SK-N-DZ (cell line): ENCODE measurements at places on chromosomes 7 and 10.

DNA sequence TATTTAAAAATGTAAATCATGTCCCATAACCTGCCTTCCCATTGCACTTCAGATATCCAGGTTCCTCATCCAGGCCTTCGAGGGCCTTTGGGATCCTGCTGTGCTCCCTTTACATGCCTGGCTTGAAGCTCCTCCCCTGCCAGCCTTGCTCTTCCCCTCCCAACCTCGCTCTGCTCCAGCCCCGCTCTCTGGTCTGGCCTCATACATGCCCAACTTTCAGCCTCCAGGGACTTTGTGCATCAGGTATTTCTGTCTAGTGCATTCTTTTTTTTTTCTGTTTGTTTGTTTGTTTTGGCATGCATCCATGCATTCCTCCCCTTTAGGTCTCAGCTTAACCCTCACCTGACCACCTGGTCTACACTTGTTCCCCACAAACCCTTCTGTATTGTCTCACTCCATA, 160.3 kb downstream of the SNX10 start:
- DNase-seq = no peak

DNA sequence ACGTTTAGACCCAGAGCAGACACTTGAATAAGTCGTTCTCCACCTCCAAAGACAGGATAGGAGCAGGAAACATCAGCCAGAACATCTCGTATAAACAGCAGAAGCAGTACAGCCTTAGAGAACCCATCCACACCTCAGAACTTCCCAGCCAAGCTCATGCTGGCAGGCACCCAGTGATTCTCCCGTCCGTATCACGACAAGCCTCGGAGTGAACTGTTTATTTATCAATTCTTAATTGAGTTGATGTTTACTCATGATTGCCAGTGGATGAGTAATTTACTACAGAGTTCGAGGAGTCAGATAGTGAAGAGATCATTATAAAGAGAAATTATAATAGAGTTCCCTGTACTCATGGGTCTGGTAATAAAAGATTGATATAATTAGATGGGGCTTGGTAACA, 811.5 kb downstream of the LRMDA start:
- DNase-seq = no peak

DNA sequence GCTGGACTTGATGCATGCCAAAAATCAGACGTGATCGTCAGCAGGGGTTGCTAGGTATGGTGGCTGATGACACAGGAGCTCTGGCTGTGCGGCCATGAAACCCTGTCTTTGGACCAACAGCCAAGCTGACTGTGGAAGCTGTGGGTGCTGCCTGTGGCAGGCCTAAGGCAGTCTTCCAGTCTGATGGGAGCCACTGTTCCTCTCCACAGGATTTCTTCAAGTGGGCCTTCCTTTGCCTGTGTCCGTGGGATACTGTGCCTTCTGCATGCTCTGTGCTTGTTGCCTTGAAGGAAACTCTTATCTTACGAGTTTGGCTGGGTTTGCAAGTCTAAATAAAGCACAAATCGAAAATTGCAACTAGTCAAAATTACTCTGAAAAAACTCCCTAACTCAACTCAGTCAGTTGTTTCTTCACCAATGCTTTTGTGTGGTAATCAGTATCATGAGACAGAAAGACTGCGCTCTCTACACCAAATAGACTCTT, 101.9 kb upstream of the PDLIM1 start:
- no peak for DNase-seq

- DNase-seq = no peak
Observed at GRCh38 chr10:17586821-17587234, 30.3 kb downstream of the HACD1 start.

GRCh38 chr10:2145926-2146478, 408.7 kb upstream of the ADARB2 start:
- DNase-seq = no peak

- no peak for DNase-seq
Observed at GRCh38 chr7:39421251-39421650, 145.0 kb upstream of the YAE1 start.

GRCh38 chr7:7293092-7293491, 110.7 kb downstream of the C1GALT1 start:
- DNase-seq = no peak

- no peak for DNase-seq
Observed at GRCh38 chr10:6565588-6565987, 14.5 kb downstream of the PRKCQ start.

GRCh38 chr10:32065856-32066255, 9.6 kb upstream of the KIF5B start:
- no peak for DNase-seq

DNA sequence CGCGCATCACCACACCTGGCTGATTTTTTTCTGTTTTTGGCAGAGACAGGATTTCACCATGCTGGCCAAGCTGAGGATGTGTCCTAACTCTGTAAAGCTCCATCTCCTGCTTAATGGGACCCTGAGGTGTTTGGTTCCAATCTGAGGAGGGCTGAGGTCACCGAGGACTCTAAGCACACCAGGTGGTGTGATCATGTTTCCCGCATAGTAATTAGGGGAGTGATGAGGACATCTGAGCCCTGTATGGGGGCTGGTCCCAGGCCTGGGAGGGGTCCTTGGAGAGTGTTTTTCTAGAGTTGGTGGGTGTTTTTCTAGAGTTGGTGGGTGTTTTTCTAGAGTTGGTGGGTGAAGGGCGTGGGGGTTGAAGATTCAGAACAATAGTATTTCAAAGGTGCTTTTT, 3.0 kb upstream of the ABHD11 start:
- DNase-seq = no peak

GRCh38 chr10:12377658-12378290, 28.4 kb downstream of the CAMK1D start:
- DNase-seq = no peak

DNA sequence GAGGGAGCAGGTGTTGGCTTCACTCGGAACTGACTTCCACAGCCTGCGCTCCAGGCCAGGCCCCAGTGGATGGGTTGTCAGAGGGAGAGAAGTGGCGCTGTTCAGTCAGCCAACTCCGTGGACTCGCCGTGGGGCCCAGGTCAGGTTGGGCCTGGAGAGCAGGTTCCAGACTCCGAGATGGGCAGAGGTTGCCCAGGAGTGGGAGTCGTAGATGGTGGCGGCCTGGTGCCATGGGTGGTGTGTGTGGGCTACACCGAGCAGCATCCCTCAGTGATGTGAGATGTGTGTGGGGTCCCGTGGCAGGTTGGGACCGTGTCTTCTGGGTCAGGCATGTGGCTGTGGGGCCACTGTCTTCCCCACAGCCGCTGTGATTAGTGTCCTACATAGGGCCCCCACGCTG, 10.4 kb downstream of the ZNF316 start:
- no peak for DNase-seq

DNA sequence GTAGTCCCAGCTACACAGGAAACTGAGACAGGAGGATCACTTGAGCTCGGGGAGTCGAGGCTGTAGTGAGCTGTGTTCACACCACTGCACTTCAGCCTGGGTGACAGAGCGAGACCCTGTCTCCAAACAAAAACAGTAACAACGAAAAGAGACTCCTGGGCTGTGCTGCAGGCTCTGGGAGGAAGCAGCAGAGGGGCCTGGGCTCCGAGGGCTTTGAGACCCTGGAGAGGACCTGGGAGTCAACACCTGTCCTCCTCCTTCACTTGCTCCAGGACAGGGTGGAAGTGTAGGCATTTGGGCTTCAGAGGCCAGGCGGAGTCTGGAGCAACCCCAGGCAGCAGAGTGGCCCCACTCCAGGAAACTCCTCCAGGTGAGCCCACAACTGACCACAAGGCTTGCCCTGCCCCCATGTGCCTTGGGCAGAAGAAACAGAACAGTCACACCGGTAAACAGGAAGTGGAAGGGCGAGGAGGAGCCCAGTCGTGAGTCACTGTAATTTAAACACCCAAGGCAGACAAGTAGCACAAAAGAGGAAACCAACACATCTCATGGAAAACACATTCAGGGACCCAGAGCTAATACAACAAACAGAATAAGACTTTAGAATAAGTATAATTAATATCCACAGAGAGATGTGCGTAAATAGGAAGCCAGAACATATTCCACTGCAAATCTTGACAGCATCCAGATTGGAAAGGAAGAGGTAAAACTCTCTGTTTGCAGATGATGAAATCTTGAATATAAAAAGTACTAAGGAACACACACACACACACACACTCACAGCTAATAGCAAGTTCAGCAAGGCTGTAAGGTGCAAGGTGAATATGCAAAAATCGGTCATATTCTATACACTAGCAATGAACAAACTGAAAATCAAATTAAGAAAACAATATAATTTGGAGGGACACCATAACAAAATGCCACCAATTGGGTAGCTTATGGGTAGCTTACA, 20.5 kb upstream of the RASGEF1A start:
- no peak for DNase-seq

DNA sequence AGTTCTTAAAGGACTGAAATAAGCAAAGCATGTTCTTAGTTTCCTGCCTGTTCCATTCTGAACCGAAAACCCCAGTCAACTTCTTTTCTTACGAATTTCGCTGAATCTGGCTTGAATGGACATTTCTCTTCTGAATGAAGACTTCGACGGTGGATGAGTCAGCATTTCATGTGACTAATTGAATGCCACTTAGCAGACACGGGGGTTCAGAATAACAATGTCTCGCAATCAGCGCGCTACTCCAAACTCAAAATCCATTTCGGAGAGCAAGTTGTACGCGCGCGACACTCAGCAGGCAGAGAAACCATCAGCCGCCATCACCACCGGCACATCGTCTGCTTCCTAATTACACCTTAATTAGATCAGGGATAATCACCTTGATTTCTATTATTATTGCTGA, 239.0 kb upstream of the KLF6 start:
- DNase-seq = no peak

- no peak for DNase-seq
Observed at GRCh38 chr10:29920408-29921070, 138.8 kb downstream of the JCAD start.

DNA sequence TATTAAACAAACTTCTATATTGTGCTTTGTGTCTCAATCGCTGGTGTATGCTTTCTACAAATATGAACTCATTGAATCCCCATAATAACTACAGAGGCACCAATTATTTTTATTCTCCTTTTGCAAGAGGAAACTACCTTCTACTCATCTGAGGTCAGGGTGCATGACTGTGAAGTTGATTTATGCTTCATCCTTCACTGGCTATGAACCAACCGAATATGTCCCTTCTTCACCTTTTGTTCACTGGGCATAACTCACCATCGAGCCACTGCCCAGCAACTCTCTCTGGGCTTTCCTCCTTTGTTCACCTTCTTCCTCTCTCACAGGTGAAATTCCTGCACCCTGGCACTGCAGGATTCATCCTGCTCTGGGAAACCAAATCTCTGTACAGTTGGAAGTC, 61.3 kb upstream of the PFKP start:
- DNase-seq = no peak

DNA sequence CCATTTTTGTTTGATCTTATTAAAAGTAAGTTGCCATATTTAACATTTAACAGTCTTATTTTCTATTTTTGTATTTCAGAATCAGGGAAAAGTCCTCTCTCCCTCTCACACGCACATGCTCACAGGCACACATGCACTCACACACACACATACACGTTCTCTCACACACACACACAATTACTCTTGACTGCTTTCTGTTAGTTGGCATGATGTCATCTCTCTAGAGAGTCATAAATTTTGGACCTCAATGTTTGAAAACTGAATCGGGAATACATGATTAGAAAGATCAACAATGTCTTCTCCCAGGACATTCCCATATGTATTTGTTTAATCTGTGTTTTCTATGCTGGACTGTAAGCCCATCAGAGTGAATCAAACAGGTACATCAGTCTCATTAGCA, 165.7 kb upstream of the AHR start:
- no peak for DNase-seq

- no peak for DNase-seq
Observed at GRCh38 chr10:124447751-124448466, 1.9 kb downstream of the NKX1-2 start.

DNA sequence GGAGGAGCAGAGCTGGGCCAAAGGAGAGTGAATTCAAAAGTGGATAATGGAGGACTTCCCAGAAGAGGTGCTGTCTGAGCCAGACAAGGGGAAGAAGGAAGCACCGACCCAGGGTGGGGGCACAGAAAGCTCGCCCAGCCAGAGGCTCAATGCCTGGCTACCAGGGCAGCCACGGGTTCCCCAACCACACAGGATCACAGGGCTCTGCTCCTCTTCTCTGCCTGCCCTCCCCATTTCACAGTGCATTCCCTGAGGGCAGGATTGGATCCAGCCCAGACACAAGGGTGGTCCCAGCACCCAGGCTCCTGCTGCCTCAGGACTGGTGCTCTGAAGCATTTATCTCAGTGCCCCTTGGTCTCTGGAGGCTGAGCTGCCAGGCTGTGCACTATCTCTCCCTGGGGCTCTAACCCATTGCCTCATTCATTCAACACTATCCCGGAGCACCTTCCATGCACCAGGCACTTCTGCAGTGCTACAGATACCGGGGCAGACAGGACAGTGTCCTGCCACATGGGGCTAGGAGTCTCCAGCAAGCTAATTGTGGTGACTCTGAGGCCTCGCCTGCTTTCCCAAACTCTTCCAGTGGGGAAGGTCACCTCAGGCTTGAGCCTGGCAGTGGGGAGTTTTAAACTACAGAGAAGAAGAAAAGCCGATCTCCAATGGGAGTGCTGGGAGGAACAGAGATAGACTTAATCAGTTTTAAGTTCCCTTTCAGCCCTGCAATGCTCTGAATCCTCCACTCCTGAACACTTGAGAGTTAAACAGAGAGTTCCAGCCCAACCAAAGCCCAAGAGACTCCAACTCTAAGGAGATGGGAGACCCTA, 201.8 kb upstream of the ZMIZ1 start:
- no peak for DNase-seq

- no peak for DNase-seq
Observed at GRCh38 chr7:96311967-96312366, 9.9 kb downstream of the SLC25A13 start.

GRCh38 chr7:50953820-50954219, 171.1 kb upstream of the GRB10 start:
- no peak for DNase-seq

- DNase-seq = no peak
Observed at GRCh38 chr7:48959676-48960075, 35.3 kb downstream of the CDC14C start.

DNA sequence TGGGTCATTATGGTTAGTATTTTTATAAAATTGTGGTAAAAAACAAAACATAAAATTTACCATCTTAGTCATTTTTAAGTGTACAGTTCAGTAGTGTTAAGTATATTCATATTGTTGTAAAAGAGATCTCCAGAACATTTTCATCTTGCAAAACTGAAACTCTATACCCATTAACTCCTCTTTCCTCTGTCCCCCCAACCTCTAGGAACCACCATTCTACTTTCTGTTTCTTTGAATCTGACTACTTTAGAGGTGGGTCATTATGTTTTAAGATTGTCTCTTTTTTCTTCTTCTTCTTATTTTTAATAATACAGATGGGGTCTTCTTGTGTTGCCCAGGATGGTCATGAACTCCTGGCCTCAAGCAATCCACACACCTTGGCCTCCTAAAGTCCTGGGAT, 84.1 kb downstream of the DOCK4 start:
- no peak for DNase-seq

GRCh38 chr10:34145715-34146114, 669.4 kb downstream of the PARD3 start:
- no peak for DNase-seq

GRCh38 chr7:44460325-44460724, 30.1 kb downstream of the NUDCD3 start:
- no peak for DNase-seq

GRCh38 chr7:151008143-151008510, 16.2 kb downstream of the ATG9B start:
- DNase-seq = no peak
